ENCODE measurements at places on chromosomes 5 and 9.

GRCh38 chr9:23011669-23012068 is 565.0 kb downstream of the DMRTA1 start:
- no peak for DNase-seq

DNA sequence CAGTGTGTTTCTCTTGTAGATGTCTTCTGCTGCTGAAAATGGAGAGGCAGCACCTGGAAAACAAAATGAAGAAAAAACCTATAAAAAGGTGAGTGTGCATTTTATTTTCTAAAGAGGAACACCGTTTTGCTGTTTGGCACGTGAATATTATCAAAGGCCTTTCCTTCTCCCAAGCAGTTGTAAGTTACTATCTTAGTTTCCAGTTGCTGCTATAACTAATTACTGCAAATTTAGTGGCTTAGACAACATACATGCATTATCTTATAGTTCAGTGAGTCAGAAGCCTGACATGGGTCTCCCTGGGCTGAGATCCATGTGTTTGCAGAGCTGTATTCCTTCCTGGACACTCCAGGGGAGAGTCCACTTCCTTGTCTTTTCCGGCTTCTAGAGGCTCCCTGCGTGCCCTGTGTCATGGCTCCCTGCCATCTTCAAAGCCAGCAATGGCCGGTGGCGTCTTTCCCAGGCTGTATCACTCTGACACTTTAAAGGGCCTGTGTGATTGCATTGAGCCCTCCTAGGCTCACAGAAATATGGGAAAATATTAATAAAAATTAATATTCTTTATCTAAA is 117.6 kb downstream of the PIP5K1B start:
- DNase-seq = no peak

DNA sequence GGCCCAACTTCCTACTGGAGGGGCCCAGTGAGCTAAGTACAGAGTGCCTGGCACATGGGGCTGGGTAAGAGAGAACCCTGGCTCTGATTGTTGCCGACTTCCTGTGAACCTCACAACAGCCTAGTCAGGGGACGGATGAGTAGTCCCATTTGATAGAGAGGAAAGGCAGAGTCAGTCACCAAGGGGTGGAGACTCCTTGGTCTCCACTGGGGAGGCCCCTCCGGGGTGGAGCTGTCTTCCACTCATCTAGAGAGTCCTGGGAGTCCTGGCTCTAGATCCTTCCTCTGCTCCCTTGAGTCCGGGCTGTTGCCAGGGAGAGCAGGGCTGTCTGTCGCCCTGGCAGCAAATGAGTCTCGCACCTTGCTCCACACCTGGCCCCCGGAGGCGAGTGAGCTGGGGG is 8.0 kb downstream of the GRK6 start:
- no peak for DNase-seq

- no peak for DNase-seq
Observed at GRCh38 chr5:6525910-6526309, 77.3 kb downstream of the UBE2QL1 start.

DNA sequence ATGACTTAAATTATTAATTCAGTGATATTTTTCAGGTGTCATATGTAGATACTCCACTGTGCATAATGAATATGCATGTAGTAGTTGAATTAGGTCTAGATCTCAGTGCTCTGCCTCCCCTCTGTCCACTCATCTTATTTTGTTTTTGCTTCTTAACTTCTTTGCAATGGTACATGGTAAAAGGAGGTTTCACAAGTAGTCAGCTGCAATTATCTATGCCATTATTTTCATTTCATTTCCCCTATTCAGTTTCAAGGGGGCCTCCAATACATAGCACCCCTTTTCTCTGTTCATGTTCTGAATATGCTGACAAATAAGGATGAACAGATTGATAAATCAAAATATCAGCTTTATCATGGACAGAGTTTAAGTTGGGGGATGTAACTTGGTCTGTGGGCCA is 511.6 kb upstream of the ZNF608 start:
- DNase-seq = no peak

DNA sequence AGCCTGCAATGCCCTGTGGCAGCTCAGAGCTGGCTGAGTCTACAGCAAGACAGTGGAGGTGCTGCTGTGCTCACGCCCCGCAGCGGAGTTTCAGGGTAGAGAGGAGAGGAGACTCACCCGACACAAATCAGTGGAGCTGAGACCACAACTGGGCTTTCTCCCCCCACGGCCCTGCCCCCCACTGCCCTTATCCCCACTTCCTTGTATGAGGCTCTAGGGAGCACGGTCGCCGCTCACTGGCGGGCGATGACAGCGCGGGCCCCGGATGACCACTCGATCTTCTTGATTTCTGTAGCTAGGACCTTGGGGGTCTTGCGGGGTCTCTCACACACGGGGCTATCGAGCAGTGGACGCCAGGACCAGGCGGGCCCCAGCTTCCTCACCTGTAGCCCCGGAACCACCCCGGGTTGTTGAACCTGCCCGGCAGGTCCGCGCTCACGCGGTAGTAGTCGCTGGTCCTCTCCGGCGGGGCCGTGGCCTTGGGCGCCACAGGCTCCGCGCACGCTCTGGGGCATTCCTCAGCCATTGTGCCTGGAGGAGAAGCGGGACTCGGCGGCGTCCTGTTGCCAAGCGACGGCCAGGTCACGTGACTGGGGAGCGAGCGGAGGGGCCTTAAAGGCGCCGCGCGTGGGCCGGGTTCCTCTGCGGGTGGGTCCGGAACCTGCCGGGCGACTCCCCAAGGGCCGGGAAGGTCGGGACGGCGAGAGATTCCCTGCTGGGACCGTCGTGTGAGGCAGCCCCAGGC is 984 bp upstream of the MRPS2 start:
- peak; percentile 88 for DNase-seq

DNA sequence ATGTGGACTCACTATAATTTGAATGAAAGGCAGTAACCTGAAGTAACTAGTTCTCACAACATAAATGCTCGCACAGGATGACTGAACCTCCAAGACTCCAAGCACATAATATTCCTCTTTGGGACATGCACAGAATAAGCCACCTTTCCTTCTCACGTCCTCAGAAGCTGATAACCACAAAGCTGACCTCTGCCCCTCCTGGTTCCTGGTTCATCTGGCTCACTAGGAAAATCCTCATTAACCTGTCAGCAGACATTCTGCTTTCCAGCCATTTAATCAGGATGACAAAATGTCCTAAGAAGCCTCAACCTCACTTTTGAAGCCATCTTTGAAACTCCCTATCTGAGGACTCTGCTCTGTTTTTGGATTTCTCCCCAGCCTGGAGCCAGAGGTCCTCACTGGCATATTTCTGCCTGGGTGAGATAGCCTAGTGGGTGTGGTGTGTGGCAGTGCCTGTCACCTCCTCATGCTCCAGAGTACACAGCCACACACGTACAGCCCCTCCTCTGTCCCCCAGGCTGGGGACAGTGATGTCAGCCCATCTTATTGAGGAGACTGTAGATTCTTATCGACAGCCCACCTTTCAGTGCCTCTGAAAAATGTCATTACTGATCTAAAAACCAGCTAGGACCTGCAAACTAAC is 10.3 kb downstream of the ANKH start:
- no peak for DNase-seq

- DNase-seq = no peak
Observed at GRCh38 chr9:134860510-134860909, 20.1 kb upstream of the FCN2 start.

GRCh38 chr5:14357441-14357840 is 214.3 kb downstream of the TRIO start:
- no peak for DNase-seq

- no peak for DNase-seq
Observed at GRCh38 chr5:2010940-2011339, 128.2 kb upstream of the IRX4 start.

GRCh38 chr9:81631218-81631745 is 58.1 kb downstream of the TLE1 start:
- no peak for DNase-seq

- peak; percentile 67 for DNase-seq
Observed at GRCh38 chr9:130235558-130236435, 29.8 kb upstream of the HMCN2 start.

DNA sequence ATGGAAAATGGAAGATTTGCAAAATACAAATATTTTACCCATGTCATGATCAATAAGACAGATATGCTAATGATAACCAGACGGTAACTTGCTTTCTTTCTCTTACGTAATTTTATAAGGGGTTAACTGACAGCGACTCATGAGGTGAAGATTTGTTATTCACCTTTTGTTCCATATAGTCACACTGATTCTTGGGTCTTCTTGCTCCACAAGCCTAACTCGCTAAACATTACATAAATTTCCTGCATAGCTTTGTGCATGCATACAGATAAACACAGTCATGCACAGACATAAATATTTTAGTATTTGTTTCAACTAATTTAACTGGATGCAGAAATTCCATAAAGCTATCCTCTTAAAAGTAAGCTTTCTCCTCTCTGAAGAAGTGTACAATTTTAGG is 225.9 kb downstream of the VPS13A start:
- DNase-seq = no peak

GRCh38 chr9:249025-249424 is 34.4 kb downstream of the DOCK8 start:
- DNase-seq = peak; percentile 40

DNA sequence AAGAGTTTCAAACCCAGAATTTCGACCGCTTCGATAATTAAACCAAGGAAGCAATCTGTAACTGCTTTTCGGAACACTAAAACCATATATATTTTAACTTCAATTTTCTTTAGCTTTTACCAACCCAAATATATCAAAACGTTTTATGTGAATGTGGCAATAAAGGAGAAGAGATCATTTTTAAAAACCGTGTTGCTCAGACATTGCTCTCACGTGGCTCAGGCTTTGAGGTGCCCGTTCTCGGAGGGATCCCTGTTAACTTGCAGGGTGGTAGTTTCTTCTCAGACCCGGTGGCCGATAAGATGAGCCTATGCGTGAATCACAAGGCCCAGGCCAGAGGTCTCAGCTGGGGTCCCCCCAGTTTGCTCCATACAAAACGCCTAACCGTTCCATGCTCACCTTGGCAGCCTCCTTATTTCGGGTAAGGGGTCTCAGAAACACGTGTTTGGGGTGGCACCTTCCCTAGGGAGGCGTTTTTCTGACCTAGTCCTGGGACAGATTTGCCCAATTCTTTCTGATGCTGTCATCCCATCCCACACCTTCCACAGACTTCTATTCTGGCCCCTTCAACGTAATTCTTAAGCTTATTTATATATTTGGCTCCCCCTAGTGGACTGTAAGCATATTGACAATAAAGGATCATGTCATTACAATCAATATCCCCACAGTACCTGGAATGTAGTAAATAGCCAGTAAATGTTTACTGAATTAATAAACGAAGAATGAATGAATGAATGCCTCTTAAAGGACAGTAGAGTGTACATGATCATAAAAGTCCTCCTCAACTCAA is 48.1 kb downstream of the THBS4 start:
- no peak for DNase-seq

GRCh38 chr9:71638627-71639026 is 129.7 kb downstream of the CEMIP2 start:
- peak; percentile 43 for DNase-seq

GRCh38 chr9:93306081-93306480 is 122.1 kb downstream of the WNK2 start:
- DNase-seq = no peak

GRCh38 chr9:123742009-123742767 is 187.7 kb downstream of the DENND1A start:
- no peak for DNase-seq

GRCh38 chr5:31355337-31355736 is 161.9 kb downstream of the CDH6 start:
- no peak for DNase-seq

- no peak for DNase-seq
Observed at GRCh38 chr5:81247441-81247972, 14.4 kb downstream of the CKMT2 start.

- DNase-seq = no peak
Observed at GRCh38 chr9:35364817-35365585, 124.9 kb upstream of the RUSC2 start.

DNA sequence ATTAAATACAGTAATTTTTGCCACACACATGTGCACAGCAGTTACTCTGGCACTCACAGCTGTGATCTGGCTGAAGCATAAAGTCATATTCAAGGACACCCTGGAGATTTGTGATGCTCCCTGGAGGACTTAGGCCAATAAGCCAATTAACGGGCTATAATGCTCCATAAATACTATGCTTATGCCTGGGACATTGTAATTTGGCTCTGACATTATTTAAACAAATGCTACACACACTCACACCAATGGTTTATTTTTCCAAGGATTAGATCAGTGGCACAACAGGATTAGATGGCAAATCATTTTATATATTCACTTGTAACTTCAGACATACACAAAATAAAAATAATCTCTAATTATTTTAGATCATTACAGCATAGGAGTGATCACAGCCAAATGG is 111.2 kb downstream of the LMNB1 start:
- DNase-seq = no peak

GRCh38 chr9:7676609-7677156 is 122.9 kb downstream of the DMAC1 start:
- no peak for DNase-seq

- no peak for DNase-seq
Observed at GRCh38 chr5:73693573-73694061, 67.6 kb downstream of the ARHGEF28 start.

DNA sequence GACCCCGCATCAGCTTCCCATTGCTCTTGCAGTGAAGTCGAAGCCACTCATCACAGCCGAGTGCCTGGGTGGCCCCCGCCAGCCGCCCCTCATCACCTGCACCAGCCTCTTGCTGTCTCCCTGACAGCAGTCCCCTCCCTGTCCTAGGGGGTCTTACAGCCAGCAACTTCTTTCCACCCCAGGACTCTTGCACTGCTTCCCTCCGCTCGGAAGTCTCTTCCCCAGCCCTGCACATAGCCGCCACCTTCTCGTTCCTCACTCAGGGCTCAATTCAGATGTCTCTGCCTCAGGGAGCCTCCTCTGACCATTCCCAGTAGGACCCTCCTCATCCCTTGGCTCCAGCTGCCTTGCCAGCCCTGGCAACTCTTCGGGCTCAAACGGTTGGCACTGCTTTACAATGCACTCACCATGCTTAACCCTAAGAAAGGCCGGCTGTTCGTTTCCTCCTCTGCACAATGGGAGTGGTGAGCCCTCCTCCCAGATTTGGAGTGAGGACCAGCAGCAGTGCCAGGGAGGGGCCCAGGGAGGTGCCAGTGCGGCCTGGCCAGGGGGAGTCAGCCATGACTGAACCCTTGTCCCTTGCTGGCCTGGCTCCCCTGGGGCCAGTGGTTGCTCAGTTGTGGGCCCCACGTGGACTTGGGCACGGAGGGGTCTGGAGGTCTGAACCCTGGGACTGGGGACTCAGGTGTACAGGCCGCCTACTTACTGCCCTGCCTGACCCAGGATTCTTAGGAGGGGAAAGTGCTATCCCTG is 6.1 kb downstream of the TCF7 start:
- DNase-seq = no peak

GRCh38 chr5:74686962-74687751 is 2.1 kb downstream of the HEXB start:
- DNase-seq = no peak

DNA sequence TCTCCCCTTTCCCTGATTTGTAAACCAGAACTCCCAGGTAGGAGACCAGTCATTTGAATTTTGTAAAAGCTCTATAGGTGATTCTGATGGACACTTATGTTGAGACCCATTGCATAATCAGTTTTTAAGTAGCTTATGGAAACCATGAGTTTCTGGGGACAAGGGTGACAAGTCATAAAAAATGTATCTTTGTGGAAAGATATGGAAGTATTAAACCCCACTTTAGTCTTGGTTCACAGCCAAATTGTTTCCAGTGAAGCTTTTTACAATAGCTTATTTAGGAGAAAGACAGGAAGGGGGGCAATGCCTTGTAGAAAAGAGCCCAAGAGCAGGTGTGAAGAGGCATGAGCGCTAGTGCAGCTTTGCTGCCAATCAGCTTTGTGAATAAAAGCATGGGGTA is 453 bp upstream of the CCL28 start:
- DNase-seq = no peak

All from CD4-positive, alpha-beta T cell treated with Interleukin-1 beta for 1 hour (primary cell).